ENCODE measurements at places on chromosomes 6 and 20.

DNA sequence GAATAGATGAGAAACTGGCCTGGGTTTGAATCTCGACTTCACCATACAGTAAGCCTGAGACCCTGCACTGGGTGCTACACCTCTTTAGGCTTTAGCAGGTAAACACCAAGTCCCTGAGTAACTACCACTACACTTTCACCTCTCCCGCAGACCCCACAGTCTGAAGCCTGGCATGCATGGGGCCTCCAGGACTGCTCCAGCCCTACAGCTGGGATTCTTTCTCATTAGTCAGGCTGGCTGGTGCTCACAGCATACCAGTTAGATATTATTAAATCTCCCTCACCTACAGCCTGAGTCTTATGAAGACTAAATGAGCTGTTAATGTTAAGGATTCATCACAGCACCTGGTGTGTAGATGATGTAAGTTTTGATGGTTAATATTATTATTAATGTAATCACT, 388.7 kb downstream of the ARHGAP18 start:
- no peak for DNase-seq

DNA sequence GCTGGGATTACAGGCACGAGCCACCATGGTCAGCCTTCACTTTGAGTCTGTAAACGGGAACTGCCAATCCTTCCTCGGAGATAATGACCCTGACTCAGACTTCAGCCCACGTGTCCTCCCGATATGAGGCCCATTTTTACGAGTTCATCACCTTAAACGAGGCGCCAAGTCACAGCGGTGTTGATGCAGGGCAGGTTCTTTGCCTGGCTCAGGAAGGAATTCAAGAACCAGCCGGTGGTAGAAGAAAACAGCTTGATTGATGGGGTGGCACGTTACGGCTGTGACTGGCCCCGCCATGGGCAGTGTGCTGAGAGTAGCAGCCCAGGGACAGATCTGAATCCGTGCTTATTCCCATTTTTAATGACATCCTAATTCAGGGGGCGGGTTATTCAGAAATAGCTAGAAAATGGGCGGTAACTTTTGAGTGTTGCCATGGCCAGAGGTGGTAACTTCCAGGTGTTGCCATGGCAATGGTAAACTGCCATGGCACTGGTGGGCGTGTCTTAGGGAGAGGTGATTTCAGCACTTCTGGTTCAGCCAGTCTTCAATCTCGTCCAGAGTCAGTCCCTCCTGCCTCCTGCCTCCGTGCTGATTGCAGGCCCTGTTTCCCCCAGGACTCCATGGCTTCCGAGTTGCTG, 9.1 kb upstream of the MAP1LC3A start:
- no peak for DNase-seq

- no peak for DNase-seq
Measured at GRCh38 chr6:135372758-135373157, 124.8 kb downstream of the AHI1 start.

- no peak for DNase-seq
Measured at GRCh38 chr20:34368547-34368946, 5.5 kb downstream of the ITCH start.

- DNase-seq = no peak
Measured at GRCh38 chr20:6780433-6781190, 13.1 kb downstream of the BMP2 start.

DNA sequence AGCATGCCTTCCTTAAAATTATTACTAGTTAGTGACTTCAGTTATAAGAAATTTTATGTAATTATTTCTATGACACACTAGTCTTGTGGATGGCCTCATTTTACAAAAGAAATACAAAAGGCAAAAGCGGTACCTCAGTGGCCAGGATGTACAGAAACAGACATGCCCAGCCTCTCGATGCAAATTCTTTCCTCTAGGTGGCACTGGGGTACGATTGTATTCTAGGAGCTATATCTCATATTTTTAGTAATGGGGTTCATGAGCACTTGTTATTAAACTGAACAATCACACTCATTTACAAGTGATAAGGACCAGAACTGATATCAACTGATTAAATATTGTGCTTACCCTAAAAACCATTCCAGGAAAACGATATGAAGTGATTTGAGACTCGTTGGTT, 59.8 kb downstream of the SOD2 start:
- DNase-seq = no peak

GRCh38 chr6:158666628-158667359, 16.9 kb downstream of the SYTL3 start:
- no peak for DNase-seq

DNA sequence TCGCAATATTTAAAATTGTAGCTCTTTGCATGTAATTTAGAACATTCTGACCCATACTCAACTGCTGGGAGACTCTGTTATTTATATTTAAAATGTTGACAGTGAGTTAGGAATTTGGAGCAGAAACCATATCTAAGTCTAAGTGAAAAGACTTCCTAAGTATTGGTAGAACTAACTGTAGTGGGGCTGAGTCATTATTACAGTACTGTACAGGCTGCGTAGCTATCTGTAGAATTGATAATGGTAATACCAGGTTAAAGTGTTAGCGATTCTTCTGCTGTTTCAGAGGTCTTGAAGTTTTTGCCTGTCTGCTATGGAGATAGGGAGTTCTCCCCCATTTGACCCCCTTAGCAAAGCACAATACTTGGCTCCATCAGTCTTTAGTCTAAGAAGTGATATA, 3.6 kb downstream of the TOP1 start:
- no peak for DNase-seq

DNA sequence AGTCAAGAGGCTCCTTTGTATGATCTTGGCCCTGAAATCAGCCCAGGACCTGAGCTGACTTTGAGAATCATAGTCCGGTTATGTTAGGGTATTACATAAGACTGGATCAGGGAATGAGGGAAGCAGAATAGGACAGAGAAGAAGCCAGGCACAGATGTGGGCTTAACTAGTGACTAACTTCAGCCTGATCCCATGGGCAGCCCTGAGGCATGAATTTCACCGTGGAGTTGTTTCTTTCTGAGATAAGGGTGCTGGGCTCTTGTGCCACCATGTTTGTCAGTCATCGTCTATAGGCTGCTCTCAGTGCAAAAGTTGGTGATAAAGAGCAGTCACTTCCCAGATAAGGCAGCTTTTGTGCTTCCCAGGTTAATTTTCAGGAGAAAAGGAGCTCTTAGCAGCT, 544.7 kb upstream of the SPTLC3 start:
- DNase-seq = no peak

- no peak for DNase-seq
Measured at GRCh38 chr6:83180426-83180950, 12.6 kb downstream of the PGM3 start.

DNA sequence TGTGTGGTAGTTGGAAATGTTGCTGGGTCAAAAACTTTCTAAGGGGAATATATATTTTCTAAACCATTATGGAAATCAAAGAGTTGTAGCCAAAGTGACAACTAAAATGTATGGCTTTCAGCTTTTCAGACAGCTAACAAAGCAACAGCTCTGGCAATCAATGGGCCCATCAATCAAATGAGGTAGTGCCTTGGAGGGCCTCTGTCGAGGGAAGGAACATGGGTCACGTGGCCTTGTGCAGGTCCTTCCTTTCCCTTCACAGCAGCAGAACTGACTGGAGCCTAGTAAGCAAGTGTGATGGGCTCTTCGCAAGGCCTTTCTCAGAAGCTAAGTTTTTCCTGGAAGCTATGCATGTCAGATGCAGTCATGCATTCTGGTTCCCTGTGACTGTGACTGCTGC, 17.9 kb downstream of the FAXC start:
- no peak for DNase-seq

DNA sequence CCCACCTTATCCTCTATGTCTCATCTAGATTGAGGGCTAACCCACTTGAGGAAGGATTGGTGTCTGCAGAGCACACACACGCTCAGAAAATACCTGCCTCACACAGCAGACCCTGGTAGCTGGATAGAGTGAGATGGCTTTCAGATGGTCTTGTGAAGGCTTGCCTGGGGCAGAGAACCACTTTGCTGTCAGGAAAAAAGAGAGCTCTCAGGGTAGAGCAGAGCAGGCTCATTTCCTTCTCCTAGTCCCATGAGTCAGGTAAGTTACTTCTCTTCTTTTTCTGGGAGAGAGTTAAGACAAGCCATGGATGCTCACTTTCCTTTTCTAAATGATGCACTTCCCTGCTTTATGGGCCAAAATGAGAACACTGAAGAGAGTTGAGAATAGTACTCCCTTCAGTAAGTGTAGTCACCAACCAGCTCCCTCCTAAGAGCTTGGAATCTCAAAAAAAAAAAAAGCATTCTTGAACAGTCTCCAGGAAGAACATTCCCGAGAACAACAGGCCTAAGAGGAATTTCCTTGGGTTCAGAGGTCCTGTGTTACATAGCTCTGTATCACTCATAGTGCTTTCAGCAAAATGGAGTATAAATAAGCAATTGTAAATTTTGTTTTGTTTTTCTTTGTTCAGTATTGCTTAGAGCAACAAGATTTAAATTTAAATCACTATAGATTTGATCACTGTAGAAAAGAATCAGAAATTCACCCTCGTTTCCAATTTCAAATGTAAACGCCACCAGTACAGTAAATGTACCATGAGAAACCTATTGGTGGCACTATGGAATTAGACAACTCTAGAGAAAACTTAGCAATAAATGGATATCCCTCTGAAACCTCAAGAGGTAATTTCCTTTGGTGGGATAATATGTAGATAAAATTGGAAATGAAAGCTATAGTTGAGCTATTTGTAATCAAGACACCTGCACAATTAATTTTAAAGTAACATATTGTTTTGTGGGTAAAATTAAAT, 530.3 kb downstream of the RFPL4B start:
- DNase-seq = no peak

- peak; percentile 11 for DNase-seq
Measured at GRCh38 chr6:53236241-53236640, 87.6 kb upstream of the GCM1 start.

DNA sequence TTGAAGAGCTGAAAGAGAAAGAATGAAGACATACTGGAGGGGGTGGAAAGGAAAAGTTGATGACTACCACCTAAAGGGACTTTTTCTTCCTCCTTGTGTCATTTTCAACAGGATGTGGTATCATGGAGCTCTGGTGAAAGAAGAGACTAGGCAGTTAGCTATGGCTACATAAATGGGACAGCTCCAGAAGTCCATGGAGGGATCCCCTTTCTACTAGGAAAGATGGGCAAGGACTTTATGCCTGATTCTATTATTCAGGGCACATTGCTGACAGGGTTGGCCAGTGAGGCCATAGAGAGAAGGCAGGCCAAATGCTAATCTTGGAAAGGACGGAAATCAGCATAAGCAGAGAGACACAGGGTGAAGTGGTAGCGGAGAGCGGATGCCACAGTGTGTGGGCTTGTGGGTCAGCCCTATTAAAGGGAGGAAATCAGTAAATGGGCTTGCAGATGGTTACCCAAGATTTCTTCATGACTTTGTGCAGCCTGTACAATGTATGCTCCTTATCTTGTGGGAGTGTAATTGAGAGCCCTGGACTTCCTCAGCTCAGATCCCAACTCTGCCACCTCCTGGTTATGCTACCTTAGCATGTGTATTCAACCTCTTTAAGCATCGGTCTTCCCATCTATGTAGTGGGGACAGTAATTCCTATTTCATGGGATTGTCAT, 77.4 kb upstream of the TMEM170B start:
- DNase-seq = peak; percentile 5

DNA sequence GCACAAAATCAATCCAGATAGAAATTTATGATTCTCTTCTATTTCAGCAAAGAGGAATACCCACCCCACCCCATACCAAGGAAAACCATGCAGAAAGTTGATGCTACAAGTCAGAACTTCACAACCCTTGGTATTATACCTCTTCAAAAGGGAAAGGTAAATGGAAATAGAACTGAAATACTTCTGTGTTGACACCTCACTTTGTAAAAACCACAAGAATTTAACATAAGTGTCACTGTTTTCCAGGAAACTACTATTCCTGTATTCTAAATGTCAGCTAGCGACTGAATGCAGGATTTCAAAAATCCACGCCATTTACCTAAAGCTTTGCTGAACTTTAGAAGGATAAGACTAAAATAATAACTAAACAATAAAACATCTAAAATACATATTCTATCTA, 3.6 kb downstream of the CPNE1 start:
- DNase-seq = no peak

DNA sequence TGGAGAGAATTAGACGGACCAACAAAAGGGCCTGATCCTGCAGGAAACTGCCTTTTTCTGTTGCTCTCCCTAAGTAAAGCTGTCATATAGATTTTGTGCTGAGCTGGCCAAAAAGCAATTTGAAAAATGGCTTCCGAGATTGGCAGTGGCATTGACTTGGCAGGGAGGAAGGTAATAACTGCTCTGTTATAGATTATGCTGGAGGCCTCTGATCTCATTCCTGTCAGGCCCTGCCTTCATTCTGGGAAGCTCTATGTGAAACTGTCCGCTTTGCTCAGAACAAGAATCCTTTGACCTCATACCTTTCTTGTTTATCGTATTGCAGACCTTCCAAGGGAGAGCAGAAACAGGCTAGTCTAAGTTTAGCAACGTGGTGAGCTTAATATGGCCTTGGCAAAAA, 234.4 kb downstream of the PHACTR1 start:
- DNase-seq = no peak

DNA sequence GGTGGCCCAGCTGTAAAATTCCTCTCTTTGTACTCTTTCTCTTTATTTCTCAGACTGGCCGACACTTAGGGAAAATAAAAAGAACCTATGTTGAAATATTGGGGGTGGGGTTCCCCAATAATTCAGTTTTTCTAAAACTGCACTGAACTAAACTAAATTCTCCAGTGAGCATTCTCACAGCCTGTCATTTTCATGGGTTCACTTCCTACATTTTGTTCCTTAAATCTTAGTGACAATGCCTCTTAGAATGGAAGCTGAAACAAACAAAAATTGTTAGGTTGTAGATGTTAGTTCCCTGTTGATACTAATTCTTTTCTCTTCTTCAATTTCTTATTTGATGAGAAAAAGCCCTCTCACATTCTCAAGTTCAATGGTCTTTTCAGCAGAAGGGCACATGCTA, 35.8 kb upstream of the IFNGR1 start:
- no peak for DNase-seq

- no peak for DNase-seq
Measured at GRCh38 chr20:17860301-17861197, 108.0 kb downstream of the SNX5 start.

- DNase-seq = no peak
Measured at GRCh38 chr6:157651731-157652490, 171.1 kb upstream of the SNX9 start.

- DNase-seq = no peak
Measured at GRCh38 chr6:45746046-45746445, 269.6 kb downstream of the CLIC5 start.

All from stimulated activated CD4-positive, alpha-beta T cell treated with anti-CD3 and anti-CD28 coated beads, Interleukin-4, amount 100 ng/mL, for 24 hours (primary cell).